Foreskin melanocyte (primary cell): ENCODE measurements at places on chromosomes 1 and 21.

- DNase-seq: no peak
These were observed 346.8 kb downstream of the RRAGC start for GRCh38 chr1:38512789-38513188.

GRCh38 chr1:156944268-156944667, 23.8 kb downstream of the LRRC71 start:
- DNase-seq: no peak

GRCh38 chr1:36520771-36521420, 38.2 kb upstream of the CSF3R start:
- DNase-seq: no peak

GRCh38 chr1:8680664-8681650, 136.5 kb downstream of the RERE start:
- no peak for DNase-seq

DNA sequence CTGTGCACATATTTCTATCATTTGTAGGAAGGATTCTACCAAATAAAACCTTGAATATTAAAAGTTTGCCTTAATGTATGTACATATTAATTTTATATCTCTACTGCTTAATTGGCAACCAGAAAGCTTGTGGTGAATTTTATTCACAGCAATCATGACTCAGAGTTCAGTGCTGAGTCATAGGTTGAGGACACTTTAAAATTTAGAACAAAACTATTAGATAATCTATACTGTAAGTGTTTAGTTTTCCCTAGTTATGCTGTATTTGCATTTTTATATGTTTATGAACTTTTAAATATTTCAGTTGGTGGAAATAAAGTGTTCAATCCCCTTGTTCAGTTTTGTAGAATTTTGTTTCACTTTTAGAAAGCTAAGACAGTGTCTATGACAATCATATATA, 841.5 kb downstream of the KCNT2 start:
- no peak for DNase-seq

DNA sequence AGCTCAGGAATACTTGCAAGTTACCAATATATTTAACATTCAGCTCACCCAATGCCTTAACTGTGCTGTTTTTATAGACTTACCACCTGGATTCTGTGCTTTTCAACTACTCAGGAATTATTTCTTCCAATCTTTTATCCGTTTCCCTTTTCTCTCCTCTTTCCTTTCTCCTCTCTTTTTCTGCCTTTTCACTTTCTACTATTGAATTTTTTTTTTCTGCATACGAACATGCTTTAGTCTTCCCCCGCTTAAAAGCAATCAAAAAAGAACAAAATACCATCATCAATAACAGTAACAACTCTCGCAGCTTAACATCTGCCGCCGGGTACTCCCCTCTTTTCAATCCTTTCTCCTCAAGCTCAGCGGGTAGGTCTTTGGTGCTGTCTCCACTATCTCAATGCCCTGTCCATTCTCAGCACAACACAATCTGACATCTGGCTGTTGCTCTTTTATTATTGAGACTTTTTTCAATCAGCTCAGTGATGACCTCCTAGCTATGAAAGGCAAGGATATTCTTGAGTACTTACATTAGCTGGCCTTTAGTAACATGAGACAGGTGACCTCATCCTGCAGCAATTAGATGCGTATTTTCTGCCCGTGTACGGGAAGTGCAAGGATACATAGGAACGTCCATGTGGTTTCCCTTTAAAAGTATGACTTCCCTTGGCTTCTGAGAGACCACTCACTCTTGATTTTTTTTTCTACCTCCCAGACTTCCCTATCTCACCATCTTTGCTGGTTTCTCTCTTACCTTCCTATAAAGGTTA, 40.2 kb upstream of the SIPA1L2 start:
- DNase-seq: no peak

DNA sequence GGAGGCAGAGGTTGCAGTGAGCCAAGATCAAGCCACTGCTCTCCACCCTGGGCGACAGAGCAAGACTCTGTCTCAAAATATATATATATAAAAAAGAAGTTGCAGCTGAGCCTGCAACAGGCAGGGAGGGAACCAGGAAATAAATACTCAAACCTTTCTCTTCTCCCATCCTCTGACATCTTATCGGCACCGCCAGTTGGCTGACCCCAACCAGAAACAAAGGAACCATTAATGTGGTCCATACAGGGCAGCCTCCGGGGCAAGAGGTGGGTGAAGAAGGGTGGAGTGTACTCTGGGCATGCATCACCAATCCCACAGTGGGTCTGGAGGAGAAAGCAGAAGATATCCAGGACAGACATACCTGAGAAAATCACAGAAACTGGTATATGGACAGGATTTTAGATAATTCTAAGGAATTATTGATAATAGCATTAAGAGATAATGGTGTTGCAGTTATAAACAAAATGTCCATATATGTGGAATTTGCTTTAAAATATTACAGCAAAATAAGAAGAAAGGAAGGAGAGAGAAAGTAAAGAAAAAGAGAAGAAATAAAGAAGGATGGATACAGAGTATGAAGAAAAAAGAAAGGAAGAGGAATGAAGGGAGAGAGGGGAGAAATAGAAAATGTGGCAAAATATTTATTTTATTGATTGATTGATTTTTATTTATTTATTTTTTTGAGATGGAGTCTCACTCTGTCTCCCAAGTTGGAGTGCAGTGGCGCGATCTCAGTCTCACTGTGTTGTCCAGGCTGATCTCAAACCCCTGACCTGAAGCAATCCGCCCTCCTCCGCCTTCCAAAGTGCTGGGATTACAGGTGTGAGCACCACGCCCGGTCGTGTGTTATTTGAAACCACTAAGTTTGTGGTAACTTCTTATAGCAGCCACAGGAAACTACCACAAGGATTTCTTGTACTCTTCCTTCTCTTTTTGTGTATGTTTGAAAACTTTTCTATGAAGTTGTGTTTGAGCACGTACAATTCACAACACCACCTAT, 4.1 kb upstream of the PTAFR start:
- no peak for DNase-seq

- DNase-seq: no peak
These were observed 980.9 kb downstream of the BRINP3 start for GRCh38 chr1:189496768-189497167.

DNA sequence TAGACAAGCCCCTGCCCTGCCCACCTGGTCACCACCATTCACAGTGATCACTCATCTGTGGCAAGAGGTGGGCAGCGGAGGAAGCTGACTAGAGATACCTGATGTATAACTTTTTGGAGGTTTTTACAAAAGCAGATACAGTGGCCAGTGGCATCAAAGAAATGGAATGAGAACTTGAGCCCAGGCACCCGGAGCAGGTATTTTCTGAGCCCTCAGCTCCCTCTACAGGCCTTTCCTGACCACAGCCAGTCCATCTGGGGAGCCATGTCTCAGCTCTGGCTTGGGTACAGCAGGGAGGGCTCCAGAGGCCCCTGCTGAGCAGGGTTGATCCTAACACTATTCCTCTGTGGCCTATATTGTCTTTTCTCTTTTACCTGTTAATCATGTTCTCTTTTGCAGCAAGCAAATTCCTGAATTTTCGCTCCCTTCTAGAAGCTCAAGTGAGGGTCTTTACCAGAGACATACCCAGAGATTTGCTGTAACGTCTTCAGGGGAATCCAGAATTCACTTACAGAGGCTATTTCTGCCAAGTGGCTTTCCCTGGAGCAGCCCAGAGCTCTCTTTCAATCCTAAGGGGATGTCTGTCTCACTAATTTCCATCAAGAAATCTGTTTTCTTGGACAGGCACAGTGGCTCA, 27.3 kb downstream of the GPR157 start:
- DNase-seq: no peak

GRCh38 chr1:167629681-167630567, at the start of gene RCSD1:
Gene RCSD1, plus strand, starts transcription at chr1:167630232. Its CDS starts 192 bp downstream, at chr1:167630424.
- no peak for DNase-seq

DNA sequence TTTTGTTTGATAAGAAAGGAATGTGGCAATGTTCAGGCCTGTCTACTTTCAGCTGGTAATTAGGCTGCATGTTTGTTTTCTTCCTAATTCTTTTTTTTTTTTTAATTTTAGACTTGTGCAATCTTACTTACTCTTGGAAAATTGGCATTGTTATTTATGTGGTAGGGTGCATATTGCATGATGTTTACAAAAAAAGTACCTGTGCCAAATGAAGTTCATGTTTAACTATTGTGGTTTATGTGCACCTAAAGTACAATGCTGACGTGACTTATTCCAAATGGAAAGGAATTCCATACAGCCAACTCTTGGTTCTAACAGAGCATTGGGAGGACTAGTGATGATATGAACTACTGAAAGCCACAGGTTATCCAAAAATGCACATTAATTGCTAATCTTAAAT, 51.0 kb downstream of the KCNK2 start:
- no peak for DNase-seq

GRCh38 chr1:5918275-5918649, 74.0 kb downstream of the NPHP4 start:
- no peak for DNase-seq

DNA sequence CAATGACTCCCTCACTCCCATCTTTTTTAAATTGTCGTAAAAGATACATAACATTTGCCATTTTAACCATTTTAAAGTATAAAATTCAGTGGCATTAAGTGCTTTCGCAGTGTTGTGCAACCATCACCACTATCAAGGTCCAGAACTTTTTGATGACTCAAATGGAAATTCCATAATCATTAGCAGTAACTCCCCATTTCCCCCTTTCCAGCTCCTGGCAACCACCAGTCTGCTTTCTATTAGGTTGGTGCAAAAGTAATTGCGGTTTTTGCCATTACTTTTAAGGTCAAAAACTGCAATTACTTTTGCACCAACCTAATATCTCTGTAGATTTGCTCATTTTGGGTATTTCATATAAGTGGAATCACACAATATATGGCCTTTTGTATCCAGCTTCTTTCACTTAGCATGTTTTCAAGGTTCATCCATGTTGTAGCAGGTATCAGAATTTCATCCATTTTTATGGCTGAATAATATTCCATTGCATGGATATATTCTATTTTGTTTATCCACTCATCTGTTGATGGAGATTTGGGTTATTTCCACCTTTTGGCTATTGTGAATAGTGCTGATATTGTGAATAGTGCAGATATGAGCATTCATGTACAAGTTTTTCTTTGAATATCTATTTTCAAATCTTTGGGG, 159.7 kb downstream of the HIVEP3 start:
- DNase-seq: no peak

- no peak for DNase-seq
These were observed 88.5 kb downstream of the SLC44A5 start for GRCh38 chr1:75522389-75522788.

DNA sequence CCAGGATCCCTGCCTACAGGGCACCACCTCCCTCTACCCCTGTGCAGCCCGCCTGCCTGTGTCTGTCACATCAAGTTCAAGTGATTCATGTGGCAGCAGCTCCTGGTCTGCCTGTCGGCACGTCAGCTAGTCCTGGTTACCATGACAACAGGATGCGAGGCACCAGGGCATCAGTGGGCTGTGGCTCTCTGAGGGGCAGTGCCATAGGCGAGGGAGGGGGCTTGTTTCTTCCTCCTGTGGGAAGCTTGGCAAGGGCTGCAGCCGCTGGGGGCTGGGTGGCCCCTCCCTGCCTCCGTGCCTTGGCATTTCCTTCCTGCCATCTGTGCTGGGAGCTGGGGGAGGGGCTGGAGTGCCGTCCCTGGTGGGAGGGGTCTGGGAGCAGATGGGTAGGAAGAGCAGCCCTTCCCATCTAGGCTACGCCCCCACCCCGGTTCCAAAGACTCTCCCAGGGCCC, 43.1 kb downstream of the FOXO6 start:
- no peak for DNase-seq

- DNase-seq: no peak
These were observed 6.6 kb downstream of the SGIP1 start for GRCh38 chr1:66540434-66541032.
